Fibroblast of skin of right quadriceps (primary cell): ENCODE measurements at places on chromosomes 4 and X.

DNA sequence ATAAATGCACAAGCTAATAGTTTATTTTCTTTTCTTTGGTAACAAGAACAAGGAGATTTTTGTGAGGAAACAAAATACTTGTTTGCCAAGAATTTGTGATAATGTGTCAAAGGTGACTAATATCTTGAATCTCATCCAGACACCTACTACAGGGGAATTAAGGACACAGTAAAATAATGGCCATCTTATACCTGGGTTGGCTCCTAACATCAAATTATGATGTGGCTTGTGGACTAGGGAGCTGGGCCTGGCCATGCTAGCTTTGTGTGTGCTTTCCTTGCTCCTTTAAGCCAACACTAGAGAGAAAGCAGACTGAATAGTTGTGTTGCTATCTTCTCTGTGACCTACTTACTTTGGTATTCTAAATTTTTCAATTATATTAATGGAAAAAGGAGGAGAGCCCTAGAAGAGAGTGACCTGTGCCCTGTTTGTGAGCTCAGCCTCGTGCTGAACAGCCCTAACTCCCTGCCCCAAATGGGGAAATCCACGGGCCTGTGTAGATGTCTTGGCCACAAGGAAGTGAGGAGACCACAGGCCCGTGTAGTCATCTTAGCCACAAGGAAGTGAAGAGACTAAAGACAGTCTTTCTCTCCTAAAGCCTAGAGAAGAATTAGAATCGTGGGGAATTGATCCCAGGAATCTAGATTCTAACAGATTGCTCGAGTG is 23.3 kb downstream of the ARHGAP24 start:
- peak; percentile 75 for DNase-seq

DNA sequence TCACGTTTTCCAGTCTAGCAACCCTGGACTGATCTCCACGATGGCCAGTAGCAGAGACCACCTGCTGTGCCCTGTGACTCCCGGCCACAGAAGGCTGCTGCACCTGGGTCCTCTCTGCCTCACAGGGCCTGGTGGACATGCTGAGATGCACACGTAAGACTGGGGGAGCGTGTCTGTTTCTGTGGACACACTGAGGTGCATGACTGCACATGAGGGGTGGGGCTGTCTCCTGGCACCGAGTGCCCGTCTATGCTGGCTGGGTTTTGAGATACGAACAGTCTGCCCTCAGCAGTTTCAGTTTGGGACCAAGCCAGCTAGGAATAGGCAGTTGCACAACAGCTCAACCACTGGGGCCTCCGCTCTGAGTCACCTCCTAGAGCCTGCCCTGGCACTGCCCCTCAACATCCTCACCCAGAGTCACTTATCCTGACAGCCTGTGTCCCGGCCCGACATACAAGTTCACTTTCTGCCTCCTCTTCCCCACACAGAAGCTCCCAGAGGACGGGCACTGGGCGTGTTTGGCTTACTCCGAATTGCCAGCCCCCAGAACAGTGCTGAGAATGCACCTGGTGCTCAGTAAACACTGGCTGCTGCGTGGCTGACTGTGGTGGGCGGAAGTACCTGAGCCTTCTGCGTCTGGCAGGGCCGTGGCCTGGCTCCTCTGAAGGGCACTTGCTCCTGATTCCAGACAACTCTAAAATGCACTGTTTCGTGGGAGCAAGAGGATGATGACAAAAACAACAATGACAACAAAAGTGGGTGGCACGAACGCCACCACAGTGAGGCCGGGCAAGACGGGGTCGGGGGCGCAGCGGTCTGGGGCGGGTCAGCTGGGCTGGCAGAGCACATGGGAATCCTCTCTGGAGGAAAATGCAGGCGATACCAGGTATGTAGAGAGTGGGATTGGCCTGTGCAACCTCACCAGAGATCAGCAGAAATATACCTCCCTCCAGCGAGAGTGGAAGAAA is 30.9 kb downstream of the RNF212 start:
- peak; percentile 49 for DNase-seq

DNA sequence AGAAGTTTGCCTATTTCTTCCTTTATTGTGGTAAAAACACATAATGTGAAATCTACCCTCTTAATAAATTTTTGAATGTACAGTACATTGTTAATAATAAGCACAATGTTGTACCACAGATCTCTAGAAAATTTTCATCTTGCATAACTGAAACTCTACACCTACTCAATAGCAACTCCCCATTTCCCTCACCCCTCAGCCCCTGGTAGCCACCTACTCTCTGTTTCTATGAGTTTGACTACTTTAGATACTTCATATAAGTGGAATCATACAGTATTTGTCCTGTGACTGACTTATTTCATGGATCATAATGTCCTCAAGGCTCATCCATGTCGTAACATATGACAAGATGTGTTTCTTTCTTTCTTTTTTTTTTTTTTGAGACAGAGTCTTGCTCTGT is 446.4 kb downstream of the RPA4 start:
- no peak for DNase-seq

GRCh38 chrX:39238006-39238405 is 436.7 kb downstream of the MID1IP1 start:
- peak; percentile 1 for DNase-seq

GRCh38 chr4:15370296-15370695 is 57.5 kb upstream of the C1QTNF7 start:
- no peak for DNase-seq

DNA sequence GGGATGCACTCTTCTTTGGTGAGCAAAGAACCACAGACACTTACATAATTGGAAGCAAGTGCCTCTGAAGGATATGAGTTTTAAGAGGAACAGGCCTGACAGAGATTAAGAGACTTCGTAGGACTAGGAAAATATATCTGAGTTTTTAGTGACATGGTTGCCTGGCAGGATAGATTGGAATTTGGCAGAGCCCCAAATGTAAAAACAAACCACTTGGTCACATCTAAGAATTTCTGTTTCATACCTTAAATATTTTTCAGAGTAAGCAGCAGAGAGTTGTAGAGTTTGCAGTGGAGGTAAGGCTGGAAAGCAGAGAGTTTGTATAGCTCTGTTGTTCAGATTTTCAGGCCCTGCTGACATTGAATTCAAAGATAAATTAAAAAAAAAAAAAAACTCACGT is 150.1 kb upstream of the MAGEB2 start:
- DNase-seq: peak; percentile 53

- DNase-seq: no peak
Observed at GRCh38 chr4:27779827-27780226, 919.2 kb downstream of the STIM2 start.

GRCh38 chr4:153004081-153004850 is 68.1 kb downstream of the FHDC1 start:
- DNase-seq: no peak

GRCh38 chrX:51608126-51608525 is 10.6 kb downstream of the CENPVL3 start:
- peak; percentile 3 for DNase-seq

DNA sequence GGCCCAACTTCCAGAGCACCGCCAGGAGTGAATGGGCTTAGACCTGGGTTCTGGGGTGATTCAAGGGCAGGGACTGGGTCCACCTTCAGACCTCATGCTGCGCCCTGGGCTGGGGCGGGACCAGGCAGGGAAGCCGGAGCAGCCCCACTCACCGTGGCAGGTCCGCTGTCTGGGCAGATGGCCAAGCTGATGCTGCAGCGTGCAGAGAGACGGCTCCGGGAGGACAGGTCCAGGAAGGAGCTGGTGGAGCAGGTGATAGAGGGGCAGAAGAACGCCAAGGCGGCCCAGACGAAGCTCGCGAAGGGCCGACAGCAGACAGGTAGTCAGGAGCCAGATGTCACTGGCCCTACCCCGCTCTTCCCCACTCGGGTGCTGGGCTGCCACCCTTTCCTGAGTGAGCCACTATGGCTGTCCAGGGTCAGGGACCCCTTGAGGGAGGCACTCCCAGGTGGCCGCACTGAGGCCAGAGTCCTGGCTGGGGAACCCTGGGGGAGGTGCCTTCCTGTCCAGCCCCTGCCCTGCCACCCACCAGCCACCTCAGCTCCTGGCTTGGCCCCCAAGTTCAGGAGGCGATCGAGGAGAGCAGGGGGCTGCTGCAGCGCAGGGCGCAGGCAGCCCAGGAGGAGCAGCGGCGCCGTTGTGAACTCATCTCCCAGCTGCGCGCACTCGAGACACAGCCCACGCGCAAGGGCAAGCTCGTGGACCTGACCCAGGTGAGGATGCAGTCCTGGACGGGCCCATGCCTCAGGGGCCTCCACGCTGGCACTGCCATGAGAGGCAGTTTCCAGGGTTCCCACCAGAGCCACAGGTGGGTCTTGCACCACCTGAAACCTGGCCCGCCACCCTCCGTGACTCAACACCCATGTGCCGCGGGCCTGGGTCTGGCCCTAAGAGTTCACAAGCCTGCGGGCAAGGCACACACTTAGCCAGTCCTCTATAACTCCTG is 10.1 kb upstream of the RNF4 start:
- no peak for DNase-seq

DNA sequence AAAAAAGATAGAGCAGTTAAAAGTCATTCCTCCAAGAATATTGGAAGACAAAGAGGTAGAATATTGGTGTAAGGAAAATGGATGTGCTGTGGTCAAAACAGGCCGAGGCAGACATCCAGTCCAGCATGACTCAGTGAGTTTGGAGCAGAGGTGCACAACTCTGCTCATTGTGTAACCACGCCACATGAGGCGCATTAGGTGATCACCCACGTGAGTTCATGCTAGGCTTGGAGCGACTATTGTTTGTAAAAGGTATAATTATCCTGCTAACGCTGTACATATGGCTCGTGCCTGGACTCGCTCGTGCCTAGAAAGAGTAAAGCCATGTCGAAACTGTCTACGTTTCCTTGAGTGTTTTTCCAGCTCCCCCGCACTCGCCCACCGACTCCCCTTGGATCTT is 23.9 kb downstream of the C4orf54 start:
- no peak for DNase-seq

GRCh38 chr4:40264995-40265909 is 68.4 kb downstream of the RHOH start:
- DNase-seq: peak; percentile 50

DNA sequence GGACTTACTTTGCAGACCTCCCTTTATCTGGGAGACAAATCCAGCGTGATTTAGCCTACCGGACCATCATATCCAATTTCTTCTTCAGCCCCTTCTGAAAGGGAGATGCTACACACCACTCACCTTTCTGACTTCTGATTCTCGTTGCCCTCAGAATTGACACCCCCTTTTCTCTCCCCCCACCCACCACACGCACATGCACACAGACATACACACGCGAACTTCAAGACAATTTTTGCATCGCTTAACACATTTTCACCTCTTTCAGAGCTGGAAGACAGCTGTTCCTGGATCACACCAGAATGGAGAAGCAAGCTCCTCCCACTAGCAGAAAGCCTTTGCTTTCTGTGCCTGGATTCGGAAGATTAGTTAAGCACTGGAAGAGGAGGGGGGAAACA is 1.0 kb upstream of the SNCA start:
- DNase-seq: no peak

DNA sequence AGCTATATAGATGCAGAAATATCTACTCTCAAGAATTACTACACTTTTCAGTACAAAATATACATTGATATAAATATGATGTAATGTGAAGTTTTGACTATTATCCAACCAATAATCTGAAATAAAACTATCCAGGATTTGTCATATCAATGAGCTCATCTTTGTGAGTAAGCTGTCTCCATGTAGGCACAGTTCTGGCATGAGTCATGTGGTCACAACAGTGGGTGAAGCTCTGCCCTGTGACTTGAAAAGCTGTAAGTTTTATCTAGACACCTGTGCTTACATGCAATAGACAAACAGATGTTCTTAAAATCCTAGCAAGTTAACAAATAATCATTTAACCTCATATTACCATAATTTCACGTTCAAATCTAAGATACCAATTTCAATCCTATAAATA is 192.7 kb downstream of the GABRG1 start:
- no peak for DNase-seq

GRCh38 chr4:34422472-34423175 is 1821.7 kb downstream of the ARAP2 start:
- peak; percentile 27 for DNase-seq

GRCh38 chr4:8841678-8842268 is 29.9 kb downstream of the HMX1 start:
- DNase-seq: no peak

DNA sequence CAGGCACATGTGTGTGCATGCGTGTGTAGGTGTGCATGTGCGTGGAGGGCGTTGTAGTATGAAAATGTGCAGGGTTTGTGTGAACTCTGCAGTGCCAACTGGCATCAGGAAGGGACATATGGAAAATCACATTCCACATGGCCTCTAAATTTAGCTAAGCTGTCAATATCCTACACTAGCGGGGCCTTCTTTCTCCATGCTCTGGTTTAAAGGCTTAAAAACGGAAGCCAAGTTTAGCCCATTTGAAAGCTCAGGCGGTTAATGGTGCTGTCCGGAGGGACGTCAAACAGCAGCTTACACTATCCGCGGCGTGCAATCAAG is 144.1 kb upstream of the NOCT start:
- DNase-seq: no peak

DNA sequence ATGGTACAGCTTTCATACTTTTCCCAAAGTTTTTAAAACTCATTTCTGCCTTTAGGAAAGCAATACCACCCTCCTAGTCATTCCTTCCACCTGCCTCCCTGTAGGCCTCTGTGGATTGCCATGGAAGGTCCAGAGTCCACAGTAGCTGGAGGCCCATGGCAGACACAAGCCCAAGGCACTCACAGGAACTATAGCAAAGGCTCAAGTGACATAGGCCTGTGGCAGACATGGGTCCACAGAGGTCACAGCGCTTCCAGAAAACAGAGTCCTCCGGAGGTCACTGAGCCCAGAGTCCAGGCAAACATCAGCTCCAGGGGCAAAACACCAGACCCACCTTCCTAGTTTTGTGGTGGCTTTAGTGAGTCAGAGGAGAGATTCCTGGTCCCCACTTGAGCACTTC is 147.6 kb upstream of the ATP6AP2 start:
- no peak for DNase-seq

- no peak for DNase-seq
Observed at GRCh38 chr4:14265651-14266050, 638.1 kb upstream of the BOD1L1 start.

DNA sequence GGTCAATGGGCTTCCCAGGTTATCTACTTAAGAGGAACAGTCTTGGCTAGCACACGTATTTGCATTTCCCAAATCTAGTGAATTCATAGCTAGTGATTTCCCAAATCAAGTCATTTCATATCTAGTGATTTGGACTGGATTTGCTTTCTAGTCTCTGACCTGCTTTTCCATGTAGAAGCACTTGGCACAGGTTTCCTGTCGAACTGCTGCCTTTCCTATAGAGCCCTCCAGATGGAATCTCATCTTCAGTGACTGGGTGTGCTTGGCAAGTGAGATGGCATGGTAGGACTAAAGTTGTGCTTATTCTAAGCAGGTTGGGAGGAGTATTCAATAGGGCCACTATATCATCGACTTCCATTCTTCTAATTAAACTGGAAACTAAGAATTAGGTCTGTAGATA is 94.7 kb downstream of the CCNG2 start:
- no peak for DNase-seq

- DNase-seq: peak; percentile 69
Observed at GRCh38 chr4:15455290-15455689, 14.4 kb upstream of the CC2D2A start.

DNA sequence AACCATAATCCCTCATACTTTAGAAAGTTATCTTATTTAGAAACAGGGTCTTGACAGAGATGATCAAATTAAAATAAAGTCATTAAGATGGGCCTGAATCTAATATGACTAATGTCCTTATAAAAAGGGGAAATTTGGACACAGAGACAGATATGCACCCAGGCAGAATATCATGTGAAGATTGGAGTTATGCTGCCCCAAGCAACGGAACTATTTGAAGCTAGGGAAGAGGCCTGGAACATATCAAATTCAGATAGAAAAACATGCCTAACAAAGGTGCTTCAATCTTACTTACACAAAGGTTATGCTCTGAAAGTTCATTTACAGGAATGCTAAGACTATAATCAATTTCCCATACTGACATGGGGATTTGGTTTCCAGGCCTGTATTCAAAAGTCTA is 112.7 kb upstream of the NAP1L5 start:
- no peak for DNase-seq

- no peak for DNase-seq
Observed at GRCh38 chr4:74244049-74244448, 64.2 kb upstream of the EPGN start.
